H54 (cell line): ENCODE measurements at places on chromosomes 3 and 15.

GRCh38 chr3:14353502-14353901 lies 48.9 kb upstream of the SLC6A6 start:
- no peak for DNase-seq

GRCh38 chr15:91855684-91856489 lies 2.4 kb downstream of the SLCO3A1 start:
- no peak for DNase-seq

GRCh38 chr3:39605837-39606236 lies 138.4 kb downstream of the MOBP start:
- DNase-seq, result no peak

DNA sequence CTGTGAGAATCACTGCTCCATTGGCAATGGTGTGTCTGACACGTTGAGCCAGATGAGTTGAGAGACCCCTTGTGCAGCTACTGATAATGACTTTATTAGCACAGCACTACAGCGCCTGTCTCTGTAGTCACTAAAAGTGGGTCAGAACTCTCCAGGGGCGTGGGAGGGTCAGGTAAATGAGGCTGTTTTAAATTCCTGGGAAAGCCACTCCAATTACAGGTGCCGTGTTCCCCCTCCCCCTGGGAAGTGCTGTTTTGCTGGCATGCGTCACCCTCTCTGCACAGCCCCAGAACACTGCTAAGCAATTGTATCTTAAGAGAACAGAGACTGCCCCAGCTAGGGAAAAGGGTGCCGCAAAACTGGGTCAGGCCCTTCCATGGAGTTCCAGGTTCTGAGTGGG lies 21.5 kb upstream of the CPNE9 start:
- no peak for DNase-seq

- no peak for DNase-seq
These were observed 671.7 kb downstream of the MECOM start for GRCh38 chr3:168991803-168992202.

GRCh38 chr15:54577476-54578250 lies 599.4 kb downstream of the UNC13C start:
- no peak for DNase-seq

DNA sequence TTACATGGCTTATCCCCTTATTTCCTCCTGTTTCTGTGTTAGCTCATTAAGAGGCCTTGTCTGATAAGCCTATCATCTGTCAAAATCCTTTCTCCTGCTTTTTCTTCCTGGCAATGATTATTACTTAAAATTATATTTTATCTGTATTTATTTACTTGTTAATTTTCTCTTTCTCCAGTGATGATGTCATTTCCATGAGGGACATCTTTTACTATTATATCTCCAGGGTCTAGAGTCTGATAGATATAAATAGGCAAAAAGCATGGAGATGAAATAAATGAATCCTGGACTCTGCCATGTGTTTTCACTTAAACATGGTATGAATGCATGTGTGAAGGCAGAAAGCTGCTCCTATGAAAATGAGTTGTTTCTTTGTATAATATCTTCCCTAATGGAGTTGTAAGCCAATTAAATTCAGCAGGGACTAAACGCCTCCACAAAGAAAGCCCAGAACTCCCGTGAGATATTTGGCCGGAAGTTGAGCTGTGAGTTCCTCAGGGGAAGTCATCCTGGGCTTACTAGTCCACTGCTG lies 375.2 kb downstream of the TUSC7 start:
- DNase-seq, result no peak

GRCh38 chr15:51318382-51319150 lies 19.8 kb downstream of the CYP19A1 start:
- DNase-seq, result no peak
